ENCODE measurements at places on chromosomes 2 and 18.

- DNase-seq = no peak
Measured at GRCh38 chr18:62418258-62418657, 93.1 kb downstream of the TNFRSF11A start.

DNA sequence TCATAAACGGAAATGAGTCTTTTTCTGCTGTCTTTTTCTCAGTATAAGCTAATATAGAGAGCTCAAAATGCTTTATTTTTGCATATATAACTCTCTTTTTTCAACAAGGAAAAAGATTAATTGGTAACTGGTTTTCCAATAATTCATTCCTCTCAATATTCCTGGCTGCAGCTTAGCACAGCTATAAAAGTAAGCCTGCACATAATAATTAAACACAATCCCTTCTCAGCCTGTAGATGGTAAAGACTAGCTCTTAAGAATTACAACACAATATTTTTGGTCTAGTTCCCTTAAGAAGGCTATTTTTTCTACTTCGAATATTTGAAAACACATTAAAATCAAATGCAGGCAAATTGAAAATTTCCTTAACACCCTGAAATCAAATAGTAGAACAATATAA is 258.0 kb downstream of the DOK6 start:
- DNase-seq = no peak

DNA sequence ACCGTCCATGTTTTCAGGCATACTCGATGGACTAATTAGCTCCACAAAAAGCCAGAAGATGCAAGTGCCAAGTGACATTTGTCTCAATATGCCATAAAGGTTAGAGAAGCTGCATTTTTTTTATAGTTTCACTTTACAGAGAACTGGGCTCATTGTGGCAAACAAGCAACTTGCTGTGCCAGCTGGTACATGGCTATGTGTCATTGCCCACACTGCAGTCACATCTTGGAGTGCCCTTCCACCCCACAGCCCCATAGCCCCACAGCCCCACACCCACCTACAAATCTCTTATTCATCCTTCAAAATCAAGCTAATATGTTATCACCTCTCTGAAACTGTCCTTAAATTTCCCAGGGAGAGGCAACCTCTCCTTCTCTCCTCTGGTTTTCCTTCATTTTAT is 451.9 kb downstream of the ARHGAP15 start:
- DNase-seq = no peak

DNA sequence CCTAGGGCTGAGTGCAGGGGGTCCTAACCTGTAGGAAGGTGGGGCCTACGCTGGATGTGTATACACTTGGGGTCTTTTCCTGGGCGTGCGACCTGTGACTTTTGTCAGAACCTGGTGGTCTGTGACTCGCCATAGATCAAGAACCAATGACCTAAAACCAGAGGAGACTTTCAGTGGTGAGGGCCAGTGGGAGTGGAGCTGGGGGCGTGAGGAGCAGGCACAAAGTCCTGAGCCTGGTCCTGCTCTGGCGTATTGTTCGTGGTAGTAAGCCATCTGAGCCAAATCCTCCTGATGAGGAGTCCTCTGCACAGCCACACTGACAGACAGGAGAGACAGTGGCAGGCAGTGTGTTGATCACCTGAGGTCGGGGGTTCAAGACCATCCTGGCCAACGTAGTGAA is 8.9 kb downstream of the INPP4A start:
- DNase-seq = no peak

GRCh38 chr2:170098626-170099312 is 79.2 kb upstream of the MYO3B start:
- no peak for DNase-seq

- no peak for DNase-seq
Measured at GRCh38 chr2:168978461-168978861, 52.7 kb downstream of the ABCB11 start.

GRCh38 chr2:63796366-63796765 is 45.3 kb upstream of the UGP2 start:
- no peak for DNase-seq

DNA sequence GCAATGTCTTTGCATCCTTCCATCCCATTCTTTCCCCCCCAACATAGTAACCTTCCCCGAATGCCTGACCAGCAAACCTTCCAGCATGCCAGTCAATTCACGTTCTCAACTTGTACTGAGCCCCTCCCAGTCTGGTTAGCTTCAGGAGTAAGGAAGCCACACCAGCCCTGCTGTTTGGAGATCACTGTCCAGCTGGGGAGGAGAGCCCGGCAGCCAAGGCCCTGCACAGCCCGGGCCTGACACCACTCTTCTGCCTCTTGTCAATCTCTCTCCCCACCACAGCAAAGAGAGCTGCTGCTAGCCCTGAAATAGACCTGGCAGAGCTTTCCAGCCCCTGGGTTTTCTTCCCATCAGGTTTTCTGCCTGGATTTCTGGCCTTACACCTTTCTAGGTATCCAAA is 185.8 kb upstream of the ID2 start:
- no peak for DNase-seq

GRCh38 chr2:217262911-217263310 is 403.0 kb upstream of the TNP1 start:
- no peak for DNase-seq

DNA sequence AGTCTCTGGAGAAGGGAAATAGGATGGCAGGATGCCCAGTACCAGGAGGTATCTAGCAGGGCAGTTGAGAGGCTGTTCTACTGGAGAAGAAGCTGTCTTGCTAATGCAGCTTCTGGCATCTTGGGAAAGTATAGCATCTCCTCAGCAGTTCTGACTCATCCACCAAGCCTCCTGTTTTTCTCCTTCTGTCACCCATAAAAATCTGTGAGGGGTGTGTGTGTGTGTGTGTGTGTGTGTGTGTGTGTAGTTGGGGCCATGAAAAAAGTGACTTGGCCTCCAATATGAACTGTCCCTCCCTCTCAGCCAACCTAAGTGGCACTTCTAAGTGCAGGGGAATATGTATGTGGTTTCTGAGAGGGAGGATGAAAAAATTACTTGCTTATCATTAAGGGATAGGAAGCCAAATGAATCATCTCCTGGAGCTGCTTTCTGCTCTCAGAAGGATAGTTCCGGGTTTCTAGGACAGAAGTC is 83.9 kb downstream of the CBLN2 start:
- no peak for DNase-seq

- no peak for DNase-seq
Measured at GRCh38 chr18:21167641-21168377, 56.2 kb upstream of the ROCK1 start.

GRCh38 chr2:190627448-190628412 is 21.2 kb upstream of the NAB1 start:
- peak; percentile 34 for DNase-seq

DNA sequence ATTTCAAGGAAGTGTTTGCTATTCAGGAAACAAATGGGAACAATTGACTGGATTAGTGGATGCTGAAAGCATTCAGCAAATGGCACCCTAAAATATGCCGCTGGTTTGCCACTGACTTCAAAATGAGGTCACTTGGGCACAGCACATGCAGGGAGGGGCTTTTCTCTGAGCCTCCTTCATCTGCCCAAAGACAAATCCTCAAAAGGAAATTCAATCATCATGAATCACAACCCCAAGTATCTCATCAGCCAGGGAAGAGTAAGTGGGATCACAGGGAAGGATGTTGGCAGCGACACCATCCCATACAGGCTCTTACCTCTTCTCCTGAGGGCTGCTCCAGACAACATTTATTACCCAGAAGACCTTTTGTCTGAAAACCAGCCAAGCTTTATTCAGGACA is 14.4 kb upstream of the SP140L start:
- no peak for DNase-seq

GRCh38 chr2:119425620-119426395 is 5.8 kb upstream of the TMEM37 start:
- no peak for DNase-seq

DNA sequence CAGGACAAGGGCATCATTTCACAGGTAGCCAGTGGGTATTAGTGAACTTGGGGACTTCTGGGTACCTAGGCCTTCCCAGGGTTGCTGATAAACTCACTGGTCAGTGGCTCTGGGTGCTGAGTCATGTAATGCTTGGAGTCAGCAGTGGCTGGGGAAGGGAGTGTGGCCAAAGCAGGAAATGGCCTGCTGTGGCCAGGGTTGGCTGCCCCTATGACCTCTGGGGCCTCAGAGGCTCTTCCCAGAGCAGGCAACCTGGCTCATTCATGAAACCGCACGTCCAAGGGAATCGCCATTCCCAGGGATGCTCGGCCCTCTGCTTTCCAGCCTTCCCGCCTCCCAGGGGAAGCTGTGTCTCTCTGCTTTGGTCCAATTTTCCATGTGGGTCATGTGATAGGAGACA is 294.9 kb downstream of the DYSF start:
- no peak for DNase-seq

- no peak for DNase-seq
Measured at GRCh38 chr2:60998628-60999545, 18.6 kb upstream of the PEX13 start.

DNA sequence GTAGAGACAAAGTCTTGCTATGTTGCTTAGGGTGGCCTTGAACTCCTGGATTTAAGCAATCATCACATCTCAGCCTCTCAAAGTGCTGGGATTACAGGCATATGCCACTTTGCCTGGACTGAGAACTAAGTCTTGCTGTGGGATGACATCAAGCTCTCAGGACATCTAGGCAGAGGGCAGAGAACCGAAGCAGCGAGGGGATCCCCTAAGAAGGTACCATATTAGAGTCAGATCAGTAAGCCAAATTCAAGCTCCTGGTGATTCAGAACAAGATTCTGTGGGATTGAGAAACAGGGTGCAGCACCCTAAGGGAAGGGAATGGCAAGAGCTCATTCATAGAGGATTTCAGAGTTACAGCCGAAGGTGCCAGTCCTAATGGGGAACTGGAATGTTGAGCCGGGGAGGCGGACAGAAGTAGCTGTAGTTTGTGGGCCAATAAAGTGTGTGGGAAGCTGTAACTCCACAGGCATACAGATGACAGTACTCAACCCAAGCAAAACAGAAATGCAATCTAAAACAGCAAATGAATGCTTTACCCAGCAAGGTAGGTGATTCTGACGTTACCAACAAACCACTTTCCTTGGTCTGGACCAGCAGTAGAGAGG is 30.9 kb downstream of the EPHA4 start:
- DNase-seq = no peak

GRCh38 chr2:154623819-154624218 is 74.7 kb upstream of the KCNJ3 start:
- no peak for DNase-seq

- no peak for DNase-seq
Measured at GRCh38 chr2:174939046-174939445, 66.1 kb downstream of the CHN1 start.

- DNase-seq = no peak
Measured at GRCh38 chr2:229090225-229090624, 180.9 kb downstream of the PID1 start.

DNA sequence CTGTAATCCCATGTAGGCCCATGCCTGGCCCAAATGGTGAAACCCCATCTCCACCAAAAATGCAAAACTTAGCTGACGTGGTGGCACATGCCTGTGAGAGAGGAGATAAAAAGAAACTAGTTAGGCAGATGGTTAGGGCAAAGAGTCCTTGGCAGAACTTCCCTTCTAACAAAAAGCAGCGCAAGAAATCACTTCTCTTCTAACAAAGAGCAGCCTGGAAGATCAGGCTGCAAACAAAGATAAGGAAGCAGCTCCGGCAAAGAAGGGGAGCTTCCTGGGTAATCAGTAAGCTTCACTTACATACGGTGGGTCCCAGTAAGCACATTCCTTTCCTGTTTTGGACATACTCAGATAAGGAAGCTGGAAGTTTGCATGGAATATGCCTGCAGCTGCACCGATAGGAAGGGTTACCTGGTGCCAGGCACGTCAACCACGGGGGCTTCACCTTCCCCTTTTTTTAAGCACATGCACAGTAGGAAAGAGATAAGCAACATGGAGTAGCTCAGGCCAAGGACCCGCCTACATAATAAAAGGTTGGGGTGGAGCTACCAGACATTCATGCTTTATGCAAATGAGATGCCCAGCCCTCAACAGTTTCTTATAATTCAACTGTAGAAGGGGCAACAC is 61.0 kb upstream of the SLC25A52 start:
- no peak for DNase-seq
